SJCRH30 (cell line): ENCODE measurements at places on chromosomes 7 and 10. TPM values are rescaled to one million over a fixed set of nuclear protein-coding genes. Genes with fewer than 3 reads are reported as not detected.
A peak's percentile ranks its signal among the peaks of the same experiment; 100 is the strongest.

DNA sequence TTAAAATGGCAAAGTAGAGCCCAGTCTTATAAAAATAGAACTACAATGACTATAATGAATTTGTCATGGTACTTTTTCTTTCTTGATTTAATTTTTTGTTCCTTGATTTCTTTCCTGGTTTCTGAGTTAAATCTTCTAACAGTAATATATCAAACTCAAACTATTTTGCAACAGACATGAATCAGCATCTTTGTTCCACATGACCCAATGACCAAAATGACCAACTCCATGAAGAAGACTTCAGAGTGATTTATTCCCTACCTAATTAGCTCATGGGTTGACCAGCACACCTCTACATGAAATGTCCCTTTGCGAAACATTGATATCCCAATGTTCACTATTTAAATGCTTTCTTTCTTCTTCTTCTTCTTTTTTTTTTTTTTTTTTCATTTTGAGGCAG lies 30.9 kb downstream of the NMT2 start:
- DNase-seq = no peak

DNA sequence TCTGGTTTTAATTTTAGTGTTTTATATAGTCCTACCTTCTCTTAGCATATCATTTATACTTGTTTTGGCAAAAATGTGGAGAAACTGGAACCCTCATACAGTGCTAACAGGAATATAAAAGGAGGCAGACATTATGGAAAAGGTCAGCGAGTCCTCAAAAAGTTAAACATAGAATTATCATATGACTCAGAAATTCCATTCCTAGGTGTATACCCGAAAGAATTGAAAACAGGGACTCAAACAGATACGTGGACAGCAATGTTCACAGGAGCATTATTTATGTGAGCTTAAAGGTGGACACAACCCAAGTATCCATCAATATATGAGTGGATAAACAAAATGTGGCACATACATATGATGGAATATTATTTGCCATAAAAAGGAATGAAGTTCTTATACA lies 51.5 kb downstream of the VAX1 start:
- DNase-seq = no peak

DNA sequence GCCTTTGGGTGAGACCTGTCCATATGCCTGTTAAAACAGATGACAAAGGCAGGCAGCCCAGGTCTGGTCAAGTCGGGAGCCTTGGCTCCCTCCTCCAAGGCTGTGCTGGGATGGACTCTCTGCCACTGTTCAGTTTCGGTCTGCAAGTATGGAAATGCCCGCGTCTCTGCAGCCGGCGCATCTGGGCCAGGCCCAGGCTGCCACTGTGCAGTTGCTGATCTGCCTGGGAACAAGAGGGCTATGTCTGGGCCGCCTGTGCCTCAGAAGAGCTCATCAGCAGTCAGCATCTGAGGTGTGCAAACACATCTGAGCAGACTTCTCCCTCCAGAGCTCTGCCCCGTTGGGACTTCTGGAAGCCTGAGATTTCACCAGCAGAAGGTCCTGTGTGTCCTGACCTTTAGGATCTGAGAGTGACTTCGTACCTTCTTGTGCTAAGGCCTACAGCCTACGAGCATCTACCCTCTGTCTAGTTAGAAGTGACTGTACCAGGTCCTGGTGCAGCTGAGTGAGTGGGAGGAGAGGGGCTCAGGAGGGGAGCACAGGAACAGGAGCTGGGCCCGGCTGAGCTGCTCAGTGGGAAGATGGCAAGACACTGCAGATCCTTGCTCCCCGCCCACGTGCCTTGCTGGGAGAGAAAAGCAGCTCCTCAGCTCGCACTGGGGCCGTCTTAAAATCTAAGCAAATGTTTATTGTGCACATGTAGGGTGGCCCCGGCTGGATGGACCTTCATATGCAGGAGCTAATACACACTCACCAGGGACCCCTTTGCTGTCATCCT lies 50.9 kb downstream of the DOCK1 start:
- no peak for DNase-seq

- DNase-seq = no peak
Observed at GRCh38 chr7:134752006-134752760, 27.3 kb upstream of the CALD1 start.

DNA sequence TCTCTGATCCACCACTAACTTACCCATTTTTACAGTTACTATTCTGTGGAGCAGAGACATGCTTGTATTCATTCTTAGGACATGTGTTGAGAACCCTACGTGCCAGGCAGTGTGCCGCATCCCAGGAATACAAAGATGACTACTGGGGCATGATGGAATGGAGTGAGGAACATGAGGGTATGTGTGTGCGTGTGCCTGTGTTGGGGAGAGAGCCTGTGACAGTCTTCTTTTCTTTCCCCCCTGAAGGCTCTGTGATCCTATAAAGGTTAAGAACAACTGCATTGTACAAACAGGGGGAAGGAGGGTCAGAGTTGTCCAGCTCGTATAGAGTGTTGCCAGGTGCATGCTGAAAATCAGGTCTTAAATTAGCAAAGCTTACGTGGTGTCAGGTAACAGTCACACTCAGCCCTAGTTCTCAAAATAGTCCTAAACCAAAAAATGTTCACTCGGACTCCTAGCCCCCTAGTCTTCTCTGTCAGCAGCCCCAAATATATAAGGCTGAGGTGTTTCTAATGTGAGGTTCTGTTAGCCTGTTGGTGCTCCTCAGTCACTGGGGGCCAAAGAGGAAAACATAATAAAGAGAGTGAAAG lies 161.9 kb downstream of the CELF2 start:
- peak; percentile 13 for DNase-seq

DNA sequence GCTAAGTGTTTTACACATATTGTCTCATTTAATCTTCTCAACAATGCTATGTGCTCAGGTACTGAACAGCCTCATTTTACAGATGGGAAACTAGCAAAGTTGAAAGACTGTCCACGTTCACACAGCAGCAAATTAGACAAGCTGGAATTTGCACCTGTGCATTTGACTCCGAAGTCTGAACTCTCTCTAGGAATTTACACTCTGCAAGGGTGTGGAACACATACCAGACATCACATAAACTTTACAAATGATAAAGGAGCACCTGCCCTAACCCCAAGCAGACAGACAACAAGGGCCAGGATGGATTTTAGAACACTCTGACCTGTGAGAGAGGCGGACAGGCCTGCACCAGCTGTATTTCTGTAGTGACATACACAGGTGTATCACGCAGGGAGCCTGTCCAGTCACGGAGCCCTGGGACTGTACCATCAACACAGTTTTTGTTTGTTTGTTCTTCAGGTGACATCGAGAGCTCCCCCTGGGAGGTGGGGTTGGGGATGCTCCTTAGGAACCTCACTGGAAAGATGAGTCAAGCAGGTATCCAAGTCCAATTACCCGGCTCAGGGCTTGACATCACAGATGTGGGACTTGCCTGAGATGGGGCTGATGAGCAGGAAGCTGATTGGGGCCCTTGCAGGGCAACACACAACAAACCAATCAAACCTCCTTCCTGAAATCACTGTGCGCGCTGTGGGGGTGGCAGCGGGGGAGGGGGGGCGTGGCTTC lies 31.0 kb downstream of the MKI67 start:
- DNase-seq = no peak

AKR1C1 gene
- 2.7 and 3.6 TPM in 2 replicates for total RNA-seq

SCART1 gene
- 0.13 and 0.34 TPM in 2 replicates for total RNA-seq

FXYD4 gene
- not detected in 2 replicates for total RNA-seq
